Spinal cord (tissue), 10 donors: ENCODE measurements at places on chromosomes 1 and 21.

DNA sequence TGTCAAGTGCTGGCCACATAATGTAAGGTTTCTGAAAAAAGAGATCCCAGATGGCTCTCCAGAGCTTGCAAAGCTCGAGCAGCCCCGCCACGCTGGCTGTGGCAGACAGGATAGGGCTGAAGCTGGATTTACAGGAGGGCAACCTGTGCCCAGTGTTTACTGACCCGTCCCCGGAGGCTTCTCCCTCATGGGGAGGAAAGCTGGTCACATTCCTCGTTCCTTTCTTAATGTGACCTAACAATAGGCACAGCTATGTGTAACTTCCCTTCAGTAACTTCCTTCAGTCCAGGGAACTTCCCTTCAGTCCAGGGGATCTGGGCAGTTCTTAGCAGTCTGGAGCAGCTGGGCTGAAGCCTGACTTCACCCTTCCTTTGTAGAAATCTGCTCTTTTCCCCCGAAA lies 7.7 kb downstream of the SLFNL1 start:
- no peaks in the 10 kb centered on the region for H3K27me3 ChIP-seq
- no peak for DNase-seq
- peaks cover 70% of the 10 kb centered on the region for H3K36me3 ChIP-seq
- peaks cover 5% of the 10 kb centered on the region for H3K4me1 ChIP-seq
- peak overlapping the region; percentile 15 for H3K27ac ChIP-seq

DNA sequence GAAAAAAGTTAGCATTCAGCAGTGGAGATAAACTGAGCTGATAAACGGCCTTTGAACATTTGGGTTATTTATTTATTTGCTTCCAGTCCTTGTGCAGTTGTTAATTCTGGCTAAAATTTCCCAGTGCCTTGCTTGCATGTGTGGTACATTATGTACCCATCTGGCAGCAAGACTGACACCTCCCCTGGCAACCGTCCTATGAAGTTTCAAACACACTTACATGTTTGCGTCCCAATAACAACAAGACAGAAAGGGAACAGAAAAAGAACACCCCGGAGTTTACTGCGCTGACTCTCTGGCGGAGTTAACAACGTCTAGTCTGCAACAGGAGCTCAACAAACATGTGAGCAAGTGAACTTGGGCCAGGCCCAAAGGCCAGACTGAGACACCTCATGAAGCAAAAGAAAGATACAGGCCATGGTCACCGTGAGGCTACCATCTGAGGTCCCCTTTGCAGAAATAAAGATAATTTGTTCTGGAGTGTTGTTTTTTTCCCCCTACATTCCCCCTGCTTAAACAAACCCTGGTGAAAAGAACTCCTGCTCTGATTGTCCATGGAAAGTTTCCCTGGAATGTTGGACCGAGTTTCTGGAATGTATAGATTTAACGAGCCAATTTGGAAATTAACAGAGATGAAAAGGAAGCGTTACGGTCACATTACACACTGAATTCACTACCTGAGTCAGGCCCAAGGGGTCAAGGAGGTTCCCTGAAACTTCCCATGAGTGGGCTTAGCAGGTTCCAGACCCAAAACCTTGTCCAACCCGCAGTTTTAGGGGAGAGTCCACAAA lies 33.4 kb downstream of the TRABD2B start:
- no peaks in the 10 kb centered on the region for H3K36me3 ChIP-seq
- peak overlapping the region; percentile 1 for H3K27ac ChIP-seq
- H3K4me1 ChIP-seq, result peaks cover 3% of the 10 kb centered on the region
- no peak overlapping the region for H3K4me3 ChIP-seq

GRCh38 chr21:29378832-29379231 lies 80.1 kb downstream of the BACH1 start:
- no peaks in the 10 kb centered on the region for H3K4me1 ChIP-seq
- no peak overlapping the region for H3K27ac ChIP-seq
- DNase-seq, result no peak
- no peaks in the 10 kb centered on the region for H3K36me3 ChIP-seq

DNA sequence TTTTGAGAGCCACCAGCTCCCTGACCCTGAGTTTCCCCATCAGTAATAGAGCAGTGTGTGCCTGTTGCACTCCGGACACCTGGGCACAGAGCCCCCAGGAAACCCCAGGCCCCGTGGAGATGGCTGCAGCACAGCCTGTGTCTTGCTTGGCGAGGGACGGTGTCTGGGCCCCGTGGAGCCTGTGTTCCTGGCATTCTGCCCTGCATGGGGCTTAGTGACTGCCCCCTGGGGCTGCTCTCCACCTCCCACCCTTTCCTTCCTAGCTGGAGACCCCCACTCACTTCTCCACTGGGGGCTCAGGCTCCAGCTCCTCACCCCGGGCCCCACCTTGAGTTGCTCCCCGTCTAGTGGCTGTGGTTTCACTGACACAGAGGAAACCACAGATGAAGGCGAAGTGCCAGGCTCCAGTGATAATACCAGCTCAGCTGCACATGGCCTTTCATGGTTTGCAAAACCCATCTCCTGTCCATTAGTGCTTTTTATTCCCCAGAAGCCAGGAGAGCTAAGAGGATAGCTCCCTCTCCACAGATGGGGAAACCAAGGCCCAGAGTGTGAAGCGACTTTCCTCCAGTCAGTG lies 39.4 kb downstream of the DMRTB1 start:
- H3K36me3 ChIP-seq, result peaks cover 3% of the 10 kb centered on the region
- H3K27me3 ChIP-seq, result peaks cover 2% of the 10 kb centered on the region
- H3K27ac ChIP-seq, result no peak overlapping the region
- no peak for DNase-seq
- no peak overlapping the region for H3K4me3 ChIP-seq

DNA sequence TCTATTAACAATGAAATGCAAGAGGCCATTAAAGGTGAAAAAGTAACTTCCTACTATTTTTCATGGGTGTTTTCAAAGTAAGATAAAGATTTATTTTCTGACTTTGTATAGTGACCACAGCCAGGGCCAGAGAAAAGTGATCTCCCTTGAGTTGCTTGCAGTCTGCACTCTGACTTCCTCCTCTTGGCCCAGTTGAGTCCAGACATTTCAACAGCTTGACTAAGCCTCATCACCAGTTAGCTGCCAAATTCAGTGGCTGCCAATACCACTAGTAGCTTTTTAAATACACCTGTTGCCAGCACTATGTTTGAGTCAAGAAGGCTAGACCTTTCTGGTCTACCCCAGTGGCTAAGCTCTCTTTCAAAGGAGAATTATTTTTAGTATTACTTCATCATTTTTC lies 3.7 kb upstream of the NEK7 start:
- no peak overlapping the region for H3K4me3 ChIP-seq
- no peak overlapping the region for H3K27ac ChIP-seq
- H3K27me3 ChIP-seq, result no peaks in the 10 kb centered on the region
- H3K36me3 ChIP-seq, result no peaks in the 10 kb centered on the region
- no peak for DNase-seq

GRCh38 chr1:232578651-232579195 lies 51.2 kb downstream of the SIPA1L2 start:
- H3K36me3 ChIP-seq, result no peaks in the 10 kb centered on the region
- peaks cover 3% of the 10 kb centered on the region for H3K4me1 ChIP-seq
- no peak overlapping the region for H3K4me3 ChIP-seq
- DNase-seq, result no peak
- no peaks in the 10 kb centered on the region for H3K27me3 ChIP-seq

GRCh38 chr1:246427611-246428010 lies 79.5 kb downstream of the SMYD3 start:
- DNase-seq, result no peak
- no peak overlapping the region for H3K27ac ChIP-seq
- no peaks in the 10 kb centered on the region for H3K27me3 ChIP-seq
- no peaks in the 10 kb centered on the region for H3K36me3 ChIP-seq

- no peaks in the 10 kb centered on the region for H3K4me1 ChIP-seq
- H3K36me3 ChIP-seq, result no peaks in the 10 kb centered on the region
- no peaks in the 10 kb centered on the region for H3K27me3 ChIP-seq
- no peak overlapping the region for H3K4me3 ChIP-seq
These were observed 57.8 kb downstream of the EPB41 start for GRCh38 chr1:28971980-28972771.

GRCh38 chr1:3490046-3490745 lies 35.7 kb downstream of the ARHGEF16 start:
- DNase-seq, result no peak
- peaks cover 36% of the 10 kb centered on the region for H3K36me3 ChIP-seq
- H3K4me3 ChIP-seq, result no peak overlapping the region
- no peak overlapping the region for H3K27ac ChIP-seq
- H3K27me3 ChIP-seq, result no peaks in the 10 kb centered on the region

DNA sequence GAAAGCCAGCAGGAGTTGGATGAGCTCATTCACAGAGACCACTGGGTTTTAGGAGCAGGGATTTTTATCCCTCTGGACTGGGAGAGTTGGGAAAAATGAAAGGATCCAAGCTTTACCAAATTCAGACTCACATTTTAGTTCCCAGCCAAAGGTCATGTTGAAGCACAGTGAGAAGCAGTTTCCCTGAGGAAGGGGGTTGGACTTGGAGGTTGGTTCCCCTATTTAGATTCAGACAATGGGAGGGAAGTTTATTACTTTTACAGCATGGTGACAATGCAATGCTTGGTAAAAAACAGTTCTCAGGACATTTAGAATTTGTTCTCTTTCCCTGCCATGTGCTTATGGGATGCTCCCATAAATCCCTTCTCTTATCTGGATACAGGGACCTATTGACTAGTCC lies 57.3 kb upstream of the ZNF648 start:
- H3K27me3 ChIP-seq, result no peaks in the 10 kb centered on the region
- H3K4me1 ChIP-seq, result peaks cover 30% of the 10 kb centered on the region
- no peak for DNase-seq
- H3K36me3 ChIP-seq, result no peaks in the 10 kb centered on the region

- no peak overlapping the region for H3K4me3 ChIP-seq
- peaks cover 7% of the 10 kb centered on the region for H3K4me1 ChIP-seq
- peaks cover 4% of the 10 kb centered on the region for H3K36me3 ChIP-seq
- no peak overlapping the region for H3K27ac ChIP-seq
- DNase-seq, result no peak
These were observed 300.6 kb downstream of the TM2D1 start for GRCh38 chr1:61424382-61424781.

- DNase-seq, result peak; percentile 56
- H3K36me3 ChIP-seq, result no peaks in the 10 kb centered on the region
- no peak overlapping the region for H3K27ac ChIP-seq
- H3K4me1 ChIP-seq, result no peaks in the 10 kb centered on the region
- no peaks in the 10 kb centered on the region for H3K27me3 ChIP-seq
- H3K4me3 ChIP-seq, result no peak overlapping the region
These were observed 164.8 kb downstream of the TNFSF18 start for GRCh38 chr1:172885971-172886370.

DNA sequence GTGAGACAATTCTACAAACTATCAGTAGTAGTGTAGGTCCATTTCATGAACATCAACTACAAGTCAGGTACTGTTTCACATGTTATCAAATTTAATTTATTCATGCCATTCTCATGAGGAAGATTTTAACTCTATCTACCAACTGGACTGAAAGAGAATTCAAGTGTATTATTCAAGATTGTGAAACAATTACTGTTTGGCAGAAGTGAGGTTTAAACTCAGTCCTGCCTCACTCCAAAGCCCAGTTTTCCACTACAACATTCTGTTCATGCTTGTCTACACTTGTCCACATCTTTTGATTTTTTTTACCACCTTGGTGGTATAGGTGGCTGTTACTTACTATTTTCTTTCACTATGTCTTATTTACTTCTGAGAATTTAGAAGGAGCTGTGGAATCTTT lies 272.9 kb downstream of the TGFB2 start:
- H3K36me3 ChIP-seq, result no peaks in the 10 kb centered on the region
- no peak overlapping the region for H3K27ac ChIP-seq
- H3K4me3 ChIP-seq, result no peak overlapping the region
- H3K27me3 ChIP-seq, result no peaks in the 10 kb centered on the region
- no peak for DNase-seq
- H3K4me1 ChIP-seq, result no peaks in the 10 kb centered on the region

DNA sequence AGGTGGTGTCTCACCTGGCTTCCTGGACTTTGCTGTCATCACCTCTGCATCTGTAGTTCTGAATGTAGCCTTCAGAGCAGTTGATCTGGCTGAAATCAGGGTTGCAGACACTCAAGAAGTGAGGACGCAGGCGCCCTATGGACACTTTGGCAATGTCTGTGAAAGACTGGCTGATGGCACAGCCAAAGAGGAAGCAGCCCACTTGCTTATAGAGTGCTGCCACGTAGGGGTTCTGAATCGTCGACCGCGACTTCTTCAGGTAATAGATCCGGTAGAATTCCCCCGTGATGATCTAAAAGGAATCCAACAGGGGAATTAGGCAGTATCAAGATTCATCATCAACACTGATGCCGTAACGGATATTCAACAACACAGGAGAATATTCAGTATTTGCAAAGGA lies 55.1 kb downstream of the PLPP3 start:
- H3K27me3 ChIP-seq, result no peaks in the 10 kb centered on the region
- H3K36me3 ChIP-seq, result peaks cover 6% of the 10 kb centered on the region
- H3K27ac ChIP-seq, result no peak overlapping the region
- DNase-seq, result no peak

GRCh38 chr1:205794011-205794730 lies 18.8 kb downstream of the SLC41A1 start:
- H3K27me3 ChIP-seq, result no peaks in the 10 kb centered on the region
- H3K27ac ChIP-seq, result no peak overlapping the region
- peaks cover 63% of the 10 kb centered on the region for H3K36me3 ChIP-seq
- no peak overlapping the region for H3K4me3 ChIP-seq
